ENCODE measurements at places on chromosomes 1 and 21.

- no peak for DNase-seq
Measured at GRCh38 chr21:16534408-16535101, 804.8 kb downstream of the USP25 start.

DNA sequence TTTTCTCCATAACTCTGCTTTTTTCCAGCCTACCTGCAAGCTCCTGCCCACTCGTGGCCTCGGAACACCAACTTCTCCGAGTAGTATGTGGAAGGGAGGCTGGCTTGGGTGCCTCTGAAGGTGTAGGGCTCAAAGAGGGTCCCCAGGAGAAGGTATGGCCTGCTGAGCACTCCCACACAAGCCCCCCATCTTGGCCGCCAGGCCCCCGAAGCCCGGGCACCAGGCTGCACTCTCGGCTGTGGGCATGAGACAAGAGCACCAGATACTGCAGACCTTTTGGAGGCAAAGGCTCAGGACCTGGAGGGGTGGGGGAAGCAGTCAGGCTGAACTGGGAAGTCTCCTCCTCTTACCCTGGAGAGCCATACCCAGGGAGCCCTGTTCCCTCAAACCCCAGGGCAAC is 1.7 kb downstream of the ZNF692 start:
- no peak for DNase-seq

GRCh38 chr1:62356257-62356835 is 37.1 kb upstream of the KANK4 start:
- DNase-seq: peak; percentile 64

GRCh38 chr1:61254634-61255357 is 172.4 kb downstream of the NFIA start:
- no peak for DNase-seq

DNA sequence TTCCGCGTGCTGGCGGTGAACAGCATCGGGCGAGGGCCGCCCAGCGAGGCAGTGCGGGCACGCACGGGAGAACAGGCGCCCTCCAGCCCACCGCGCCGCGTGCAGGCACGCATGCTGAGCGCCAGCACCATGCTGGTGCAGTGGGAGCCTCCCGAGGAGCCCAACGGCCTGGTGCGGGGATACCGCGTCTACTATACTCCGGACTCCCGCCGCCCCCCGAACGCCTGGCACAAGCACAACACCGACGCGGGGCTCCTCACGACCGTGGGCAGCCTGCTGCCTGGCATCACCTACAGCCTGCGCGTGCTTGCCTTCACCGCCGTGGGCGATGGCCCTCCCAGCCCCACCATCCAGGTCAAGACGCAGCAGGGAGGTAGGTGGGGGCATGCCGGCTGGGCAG is 58.8 kb upstream of the KDM4A start:
- DNase-seq: no peak

GRCh38 chr1:64826991-64827390 is 82.1 kb downstream of the RAVER2 start:
- DNase-seq: no peak

DNA sequence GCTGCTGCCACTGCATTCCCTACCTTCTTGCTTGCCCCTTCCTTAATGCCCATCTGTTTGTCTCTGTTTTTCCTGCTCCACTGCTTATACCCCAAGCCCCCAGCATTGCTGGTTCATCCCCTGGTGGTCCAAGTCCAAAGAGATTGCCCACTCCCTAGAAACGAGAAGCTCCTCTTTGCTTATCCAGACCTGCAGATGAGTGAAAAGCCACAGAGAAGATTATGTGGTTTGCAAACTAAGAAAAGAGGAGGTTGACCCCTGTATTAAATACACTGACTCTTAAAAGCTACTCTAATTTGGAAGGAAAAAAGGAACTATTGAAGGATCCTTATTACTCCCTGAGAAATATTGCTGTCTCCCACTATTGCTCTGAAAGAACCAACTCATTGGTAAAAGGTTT is 146.8 kb upstream of the RAB4A start:
- DNase-seq: no peak

GRCh38 chr1:12541274-12542137 is 76.5 kb downstream of the DHRS3 start:
- no peak for DNase-seq

GRCh38 chr1:85428471-85429089 is 36.4 kb downstream of the DDAH1 start:
- DNase-seq: no peak

DNA sequence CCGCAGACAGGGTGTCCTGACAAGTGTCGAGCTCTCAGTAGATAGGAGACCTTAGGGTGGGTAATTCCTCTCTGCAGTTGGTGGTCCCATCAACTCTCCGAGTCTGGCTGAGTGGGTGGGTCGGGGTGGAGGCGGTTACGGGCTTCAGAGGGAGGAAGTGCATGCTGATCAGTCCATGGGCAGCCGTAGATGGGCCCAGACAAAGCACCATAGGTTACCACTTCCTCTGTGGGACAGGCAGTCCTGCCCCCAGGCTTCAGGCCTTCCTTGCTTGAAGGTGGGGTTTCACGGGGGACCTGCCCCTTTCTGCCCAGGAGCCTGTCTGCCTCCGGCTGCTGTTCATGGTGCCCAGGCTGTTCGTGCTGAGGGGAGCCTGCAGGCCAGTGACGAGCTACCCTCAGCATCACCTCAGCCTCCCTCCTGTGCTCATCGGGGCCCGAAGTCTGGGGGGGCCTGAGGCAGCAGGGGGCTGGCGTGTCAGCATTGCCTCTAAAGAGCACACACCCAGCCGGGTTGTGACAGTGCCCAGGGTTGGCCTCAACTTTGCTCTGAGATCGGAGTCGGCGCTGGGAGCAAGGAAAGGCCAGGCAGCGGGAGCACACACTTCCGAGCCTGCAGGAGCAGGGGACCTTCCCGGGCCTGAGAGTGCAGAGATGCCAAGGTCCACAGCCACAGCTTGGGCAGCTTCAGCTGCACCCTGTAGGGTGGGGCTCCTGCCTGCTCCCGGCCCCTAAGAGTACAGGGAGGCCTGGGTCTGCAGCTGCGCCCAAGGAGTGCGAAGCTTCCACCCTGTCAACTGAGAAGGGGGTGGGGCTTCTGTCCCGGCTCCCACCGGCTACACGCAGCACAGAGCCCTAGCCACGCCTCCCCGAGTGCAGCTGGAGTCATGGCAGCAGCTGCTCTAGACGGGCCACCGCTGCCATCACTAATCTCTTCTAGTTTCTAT is 225.4 kb upstream of the NRIP1 start:
- no peak for DNase-seq

DNA sequence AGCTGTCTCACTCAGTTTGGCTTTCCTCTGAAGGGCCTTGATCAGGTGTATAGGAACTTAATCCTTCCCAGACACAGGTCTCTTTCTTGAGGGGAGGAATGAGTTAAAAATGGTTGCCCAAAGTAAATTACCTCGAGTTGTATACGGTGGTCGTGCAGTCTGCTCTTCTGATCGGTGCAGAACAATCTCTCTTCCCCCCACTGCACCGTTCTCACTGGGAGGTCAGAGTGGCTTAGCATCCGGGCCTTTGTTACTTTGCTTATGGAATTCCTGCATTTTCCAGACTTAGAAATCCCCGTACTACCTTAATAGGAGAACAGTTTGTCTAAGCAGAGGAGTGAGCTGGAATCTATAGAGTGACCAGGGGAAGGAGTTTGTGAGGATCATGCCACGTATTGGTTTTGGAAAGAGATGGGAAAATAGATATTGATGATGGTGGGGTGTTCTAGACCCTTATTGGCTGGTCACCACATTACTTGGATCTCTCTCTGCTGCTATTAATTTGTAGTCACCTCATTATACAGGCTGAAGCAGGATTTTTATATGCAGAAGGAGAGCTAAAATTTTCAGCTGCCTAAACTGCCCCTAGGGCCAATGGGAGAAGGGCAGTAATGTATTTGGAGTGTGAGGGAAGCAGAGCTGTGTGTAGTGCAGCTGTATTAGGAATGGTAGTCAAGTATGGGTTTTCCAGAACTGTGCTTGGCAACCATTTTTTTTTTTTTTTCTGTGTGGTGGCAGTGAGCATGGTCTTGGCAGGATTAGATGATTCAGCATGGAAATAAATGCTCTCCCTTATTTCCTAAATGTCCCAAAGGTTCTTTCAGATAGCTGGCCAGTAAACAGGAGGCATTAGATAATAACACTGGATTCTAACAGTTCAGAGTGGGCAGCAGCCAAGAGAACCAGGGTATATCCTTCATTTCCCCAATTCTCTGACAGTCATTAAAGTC is 81.5 kb downstream of the NDUFS5 start:
- no peak for DNase-seq

- no peak for DNase-seq
Measured at GRCh38 chr1:218572050-218572449, 226.9 kb downstream of the TGFB2 start.

- DNase-seq: no peak
Measured at GRCh38 chr1:160860840-160861505, 1.7 kb downstream of the CD244 start.

DNA sequence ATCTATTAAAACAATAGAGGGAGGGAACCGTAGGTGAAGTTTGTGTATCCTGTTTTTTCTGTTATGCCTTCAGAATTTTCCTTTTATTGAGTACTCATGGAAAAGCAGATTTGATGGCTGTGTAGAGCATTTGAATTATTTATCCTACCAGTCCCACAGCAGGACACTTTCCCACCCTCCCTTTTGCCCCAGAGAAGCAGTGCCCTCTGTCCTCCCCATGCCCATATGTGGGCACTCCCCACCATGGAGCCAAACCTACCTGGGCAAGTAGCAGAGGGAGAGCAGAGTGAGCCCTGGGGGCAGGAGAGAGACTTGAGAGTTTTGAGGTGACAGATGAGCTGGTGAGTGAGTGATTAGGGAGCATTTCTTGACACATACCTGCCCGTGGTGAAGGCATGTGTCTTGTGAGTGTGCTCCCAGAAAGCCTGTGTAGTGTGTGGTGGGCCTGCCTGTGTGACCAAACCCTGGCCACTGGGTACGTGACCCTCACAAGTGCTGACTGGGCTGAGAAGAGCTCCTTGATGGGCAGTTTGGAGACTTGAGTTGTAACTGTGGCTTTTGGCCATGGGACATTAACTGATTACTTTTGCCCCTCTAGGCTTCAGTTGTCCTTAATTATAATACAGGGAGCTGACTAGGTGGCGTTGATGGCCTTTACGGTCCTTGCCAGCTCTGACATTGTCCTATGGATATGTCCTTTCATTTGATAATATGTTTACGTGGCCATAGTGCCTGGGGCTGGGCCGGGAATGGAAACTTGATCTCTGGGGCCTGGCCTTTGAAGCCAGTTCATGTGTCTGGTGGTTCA is 3.6 kb downstream of the PSEN2 start:
- DNase-seq: no peak

DNA sequence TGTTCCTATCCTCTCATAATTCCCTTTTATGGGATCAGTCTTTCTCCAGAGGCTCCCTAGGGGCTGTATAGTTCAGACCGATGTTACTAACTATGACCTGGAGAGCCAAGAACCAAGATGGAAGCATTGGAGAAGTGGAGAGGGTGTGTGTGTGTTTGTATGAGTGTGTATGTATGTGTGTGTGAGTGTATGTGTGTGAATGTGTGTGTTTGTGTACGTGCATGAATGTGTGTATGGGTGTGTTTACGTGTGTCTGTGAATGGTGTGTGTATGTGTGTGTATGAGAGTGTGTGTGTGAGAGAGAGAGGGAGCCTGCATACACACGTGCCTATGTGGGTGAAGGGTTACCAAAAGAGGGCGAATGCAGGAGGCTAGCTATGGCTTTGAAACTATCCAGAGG is 4.9 kb downstream of the MYBPHL start:
- DNase-seq: no peak

GRCh38 chr21:17371450-17371849 is 141.4 kb upstream of the CXADR start:
- DNase-seq: no peak

GRCh38 chr1:21541835-21542234 is 32.6 kb downstream of the ALPL start:
- no peak for DNase-seq

DNA sequence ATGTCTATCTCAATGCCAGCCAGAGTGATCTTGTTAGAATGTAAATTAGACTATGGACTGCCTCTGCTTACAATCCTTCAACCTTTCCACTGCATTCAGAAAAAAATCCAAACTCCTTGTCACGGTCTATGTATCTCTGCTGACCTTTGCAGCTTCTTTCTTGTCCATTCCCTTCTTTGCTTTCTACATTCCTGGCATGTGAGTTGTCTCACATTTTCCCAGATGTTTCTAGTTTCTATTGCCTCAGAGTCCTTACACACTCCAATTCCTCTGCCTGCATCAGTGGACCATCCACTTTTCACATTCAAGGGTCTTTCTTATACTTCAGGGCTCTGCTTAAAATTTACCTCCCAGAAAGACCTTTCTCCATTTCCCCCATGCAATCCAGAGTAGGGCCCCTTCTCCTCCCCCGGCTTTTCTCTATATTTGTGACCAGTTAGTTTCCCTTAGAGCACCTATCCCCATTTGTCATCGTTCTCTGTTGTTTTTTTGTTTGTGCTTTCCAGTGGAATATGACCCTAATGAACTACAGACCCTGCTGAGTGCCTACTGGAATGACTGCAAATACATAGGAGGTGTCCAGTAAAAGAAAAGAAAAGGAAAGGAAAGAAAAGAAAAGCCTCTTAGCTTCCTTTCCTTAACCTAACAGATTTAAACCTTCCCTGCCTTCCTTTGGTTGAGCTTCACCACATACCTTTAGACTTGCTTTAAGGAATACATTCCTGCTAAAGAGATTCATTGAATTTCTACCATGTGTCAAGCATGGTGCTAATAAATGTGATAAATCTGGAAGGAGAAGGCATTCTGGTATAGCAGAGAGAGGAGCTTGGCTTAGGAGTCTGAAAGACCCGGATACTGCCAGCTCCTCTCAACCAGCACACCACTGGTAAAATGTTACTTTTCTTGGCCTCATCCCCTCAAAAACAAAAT is 102.0 kb downstream of the DIRAS3 start:
- DNase-seq: no peak

GRCh38 chr21:15052459-15052763 is 12.4 kb downstream of the NRIP1 start:
- DNase-seq: no peak

GRCh38 chr1:72830606-72831390 is 548.5 kb upstream of the NEGR1 start:
- no peak for DNase-seq

DNA sequence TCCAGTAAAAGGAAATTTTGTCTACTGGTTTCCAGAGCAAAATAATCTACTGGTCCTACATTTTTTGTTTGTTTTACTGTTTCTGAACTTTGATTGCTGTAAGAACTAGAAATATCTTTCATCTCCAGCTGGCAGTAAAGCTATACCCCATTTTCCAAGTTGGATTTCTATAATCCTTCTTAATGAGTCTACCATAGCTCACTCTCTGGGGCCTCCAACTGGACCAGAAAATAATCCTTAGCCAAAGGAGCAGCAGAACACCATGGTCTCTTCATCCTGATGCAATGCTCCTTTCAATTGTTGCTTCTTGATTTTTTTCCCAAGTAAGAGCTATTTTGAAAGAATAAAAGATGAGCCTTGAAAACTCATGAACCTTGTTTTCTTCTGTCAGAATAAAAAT is 110.0 kb upstream of the COL11A1 start:
- DNase-seq: no peak

GRCh38 chr1:32491386-32491785 is 26.5 kb downstream of the ZBTB8B start:
- DNase-seq: no peak

- no peak for DNase-seq
Measured at GRCh38 chr1:195026792-195027191, 1581.4 kb downstream of the KCNT2 start.
